ENCODE measurements at places on chromosomes 6 and 20.

DNA sequence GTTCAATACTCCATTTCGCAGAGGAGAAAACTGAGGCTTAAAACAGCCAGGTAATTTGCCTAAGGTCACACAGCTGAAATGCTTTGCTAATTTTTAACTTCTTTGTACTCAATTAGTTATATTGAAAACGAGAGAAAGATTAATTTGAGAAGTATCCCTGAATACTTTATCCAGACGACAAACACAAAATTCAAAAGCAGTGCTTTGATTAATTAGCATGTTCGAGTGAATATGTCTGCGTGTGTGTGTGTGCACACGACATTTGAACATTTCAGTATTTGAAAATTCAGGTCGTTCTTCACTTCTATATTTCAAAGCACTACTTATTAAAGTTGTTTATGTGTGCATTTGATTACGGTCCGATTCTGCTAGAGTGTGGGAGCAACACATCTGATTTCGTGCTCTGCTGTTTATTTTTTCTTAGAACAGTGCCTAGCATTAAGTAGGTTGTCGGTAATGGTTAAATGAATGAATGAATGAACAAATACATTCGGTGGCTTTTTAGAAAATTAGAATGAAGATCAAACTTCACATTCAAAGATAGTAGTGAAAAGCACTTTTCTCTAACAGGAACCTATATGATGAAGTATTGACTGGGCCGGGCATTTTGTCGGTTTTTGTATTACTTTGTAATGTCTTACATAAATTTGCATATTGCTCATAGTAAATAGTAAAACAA, 36.9 kb upstream of the SYNCRIP start:
- DNase-seq = no peak

GRCh38 chr6:1190366-1190765, 121.5 kb upstream of the FOXQ1 start:
- no peak for DNase-seq

DNA sequence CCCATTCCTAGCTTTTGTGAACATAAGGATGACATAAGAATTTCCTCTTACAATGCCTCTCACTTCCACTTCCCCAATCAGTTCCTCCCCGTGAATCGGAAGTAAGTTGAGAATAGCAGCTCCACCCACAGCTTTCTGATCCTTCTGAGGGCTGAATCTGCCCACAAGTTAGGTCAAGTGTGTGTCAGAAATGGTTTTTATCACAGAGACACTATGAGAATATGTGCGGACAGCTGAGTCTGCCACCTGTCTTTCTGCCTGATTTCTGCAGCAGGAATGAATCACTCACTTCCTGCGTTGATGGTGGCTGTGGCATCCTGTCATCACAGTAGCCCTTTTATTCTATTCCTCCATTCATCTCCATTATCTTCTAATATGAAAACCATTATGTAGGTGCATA, 70.2 kb downstream of the RIN2 start:
- no peak for DNase-seq

- no peak for DNase-seq
Measured at GRCh38 chr6:5968817-5969734, 37.6 kb downstream of the NRN1 start.
